ENCODE measurements at places on chromosomes 1 and 21.

- no peak overlapping the region for H3K4me3 ChIP-seq
- H3K4me1 ChIP-seq: peaks cover 28% of the 10 kb centered on the region
- H3K27me3 ChIP-seq: no peaks in the 10 kb centered on the region
- no peak for DNase-seq
- H3K36me3 ChIP-seq: no peaks in the 10 kb centered on the region
These were observed 38.8 kb downstream of the EGLN1 start for GRCh38 chr1:231383159-231383860.

GRCh38 chr1:39901714-39902459 lies at the start of gene MYCL:
TSS of gene MYCL (minus strand) at chr1:39901917. CDS start at chr1:39901434, 483 bp downstream.
- no peak within 1 kb of the TSS for H3K27ac ChIP-seq
- peaks cover 82% of the 10 kb centered on the region for H3K27me3 ChIP-seq
- H3K4me1 ChIP-seq: peaks cover 10% of the 10 kb centered on the region
- no peaks in the 10 kb centered on the region for H3K36me3 ChIP-seq
- DNase-seq: peak; percentile 81

DNA sequence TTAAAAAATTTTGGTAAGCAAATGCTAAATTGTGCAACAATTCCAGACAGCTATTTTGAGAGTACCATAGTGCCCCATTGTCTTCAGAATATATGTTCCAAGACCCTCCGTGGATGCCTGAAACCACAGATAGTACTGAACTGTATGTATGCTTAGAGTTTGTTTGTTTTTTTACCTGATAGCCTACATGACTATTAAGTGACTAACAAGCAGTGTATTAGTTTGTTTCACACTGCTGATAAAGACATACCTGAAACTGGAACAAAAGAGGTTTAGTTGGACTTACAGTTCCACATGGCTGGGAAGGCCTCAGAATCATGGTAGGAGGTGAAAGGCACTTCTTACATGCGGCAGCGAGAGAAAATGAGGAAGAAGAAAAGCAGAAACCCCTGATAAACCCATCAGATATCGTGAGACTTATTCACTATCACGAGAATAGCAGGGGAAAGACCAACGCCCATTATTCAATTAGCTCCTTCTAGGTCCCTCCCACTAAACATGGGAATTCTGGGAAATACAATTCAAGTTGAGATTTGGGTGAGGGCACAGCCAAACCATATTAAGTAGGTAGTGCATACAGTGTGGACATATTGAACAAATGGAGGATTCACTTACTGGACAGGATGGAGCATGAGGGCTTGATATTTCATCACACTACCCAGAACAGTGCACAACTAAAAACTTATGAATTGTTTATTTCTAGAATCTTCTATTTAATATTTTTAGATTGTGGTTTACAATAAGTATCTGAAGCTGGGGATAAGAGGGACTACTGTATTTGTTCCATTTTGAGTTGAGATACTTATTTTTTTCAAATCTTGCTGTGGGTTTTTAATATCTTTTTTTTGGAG lies 78.5 kb downstream of the LHX9 start:
- H3K4me1 ChIP-seq: no peaks in the 10 kb centered on the region
- no peak overlapping the region for H3K27ac ChIP-seq
- DNase-seq: no peak
- H3K4me3 ChIP-seq: no peak overlapping the region
- no peaks in the 10 kb centered on the region for H3K36me3 ChIP-seq

- H3K27me3 ChIP-seq: no peaks in the 10 kb centered on the region
- H3K36me3 ChIP-seq: peaks cover 15% of the 10 kb centered on the region
- no peak for DNase-seq
- peak overlapping the region; percentile 64 for H3K27ac ChIP-seq
These were observed 44.6 kb upstream of the MPZL1 start for GRCh38 chr1:167676916-167677848.

DNA sequence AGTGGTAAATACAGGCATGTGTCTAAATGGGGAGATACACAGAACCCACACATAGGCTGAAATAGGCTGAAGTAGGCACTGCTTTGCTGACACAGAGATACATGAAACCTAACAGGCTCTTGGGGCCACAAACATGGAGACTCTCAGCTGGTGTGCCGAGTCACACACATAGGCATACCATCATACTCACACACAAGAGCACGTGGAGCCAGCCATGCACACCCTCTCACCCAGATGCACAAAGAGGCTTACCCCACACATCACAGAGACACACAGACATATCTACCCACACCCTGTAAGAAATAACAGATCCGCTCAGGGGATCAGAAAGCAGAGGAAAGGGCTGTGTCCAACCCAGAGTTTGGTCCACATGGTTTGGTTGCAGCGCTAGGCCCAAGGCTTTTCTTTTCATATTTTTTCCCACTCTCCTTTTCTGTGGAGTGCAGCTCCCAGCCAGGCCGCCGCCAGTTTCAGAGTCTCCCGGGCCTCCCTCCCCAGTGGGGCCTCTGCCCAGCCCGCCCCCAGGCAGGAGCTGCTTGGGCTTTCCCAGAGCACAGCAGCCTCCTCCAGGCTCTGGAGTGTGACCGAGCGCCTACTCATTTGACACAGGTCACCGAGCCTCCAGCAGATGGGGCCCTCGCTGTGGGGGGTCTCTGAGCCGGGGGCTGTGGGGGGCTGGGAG lies 3.9 kb upstream of the POU3F1 start:
- H3K27ac ChIP-seq: no peak overlapping the region
- H3K36me3 ChIP-seq: no peaks in the 10 kb centered on the region
- peaks cover 26% of the 10 kb centered on the region for H3K4me1 ChIP-seq
- DNase-seq: no peak

- no peak for DNase-seq
- no peak overlapping the region for H3K27ac ChIP-seq
- H3K4me3 ChIP-seq: no peak overlapping the region
These were observed 407.8 kb downstream of the PTPRC start for GRCh38 chr1:199046618-199047017.

DNA sequence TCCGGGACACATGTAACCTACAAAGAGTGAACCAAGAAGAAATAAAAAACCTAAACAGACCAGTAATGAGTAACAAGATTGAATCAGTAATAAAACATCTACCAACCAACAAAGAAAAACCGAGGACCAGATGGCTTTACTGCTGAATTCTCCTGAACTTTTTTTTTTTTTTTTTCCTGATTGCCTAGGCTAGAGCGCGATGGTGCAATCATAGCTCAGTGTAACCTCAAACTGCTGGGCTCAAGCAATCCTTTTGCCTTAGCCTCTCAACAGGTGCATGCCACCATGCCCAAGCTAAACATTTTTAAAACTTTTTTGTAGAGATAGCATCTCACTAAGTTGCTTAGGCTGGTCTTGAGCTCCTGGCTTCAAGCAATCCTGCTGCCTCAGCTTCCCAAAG lies 11.2 kb upstream of the FGGY start:
- peaks cover 5% of the 10 kb centered on the region for H3K27me3 ChIP-seq
- no peaks in the 10 kb centered on the region for H3K36me3 ChIP-seq
- H3K27ac ChIP-seq: no peak overlapping the region
- no peak for DNase-seq

- no peak overlapping the region for H3K4me3 ChIP-seq
- no peaks in the 10 kb centered on the region for H3K36me3 ChIP-seq
- no peaks in the 10 kb centered on the region for H3K27me3 ChIP-seq
- H3K27ac ChIP-seq: no peak overlapping the region
- no peak for DNase-seq
These were observed 27.2 kb downstream of the TCEANC2 start for GRCh38 chr1:54080598-54081049.

- H3K27ac ChIP-seq: no peak overlapping the region
- H3K36me3 ChIP-seq: no peaks in the 10 kb centered on the region
- peak overlapping the region; percentile 76 for H3K4me3 ChIP-seq
- peaks cover 13% of the 10 kb centered on the region for H3K4me1 ChIP-seq
- DNase-seq: no peak
These were observed 1.3 kb downstream of the ARHGAP29 start for GRCh38 chr1:94236013-94236491.

- DNase-seq: no peak
- no peak overlapping the region for H3K4me3 ChIP-seq
- peaks cover 12% of the 10 kb centered on the region for H3K27me3 ChIP-seq
- H3K4me1 ChIP-seq: no peaks in the 10 kb centered on the region
- no peak overlapping the region for H3K27ac ChIP-seq
- no peaks in the 10 kb centered on the region for H3K36me3 ChIP-seq
These were observed 67.8 kb upstream of the POU3F1 start for GRCh38 chr1:38114241-38115026.

- H3K4me1 ChIP-seq: peaks cover 7% of the 10 kb centered on the region
- H3K36me3 ChIP-seq: peaks cover 2% of the 10 kb centered on the region
- peaks cover 7% of the 10 kb centered on the region for H3K27me3 ChIP-seq
- no peak for DNase-seq
- H3K4me3 ChIP-seq: no peak overlapping the region
These were observed 311.5 kb downstream of the DUSP10 start for GRCh38 chr1:221430152-221430960.

DNA sequence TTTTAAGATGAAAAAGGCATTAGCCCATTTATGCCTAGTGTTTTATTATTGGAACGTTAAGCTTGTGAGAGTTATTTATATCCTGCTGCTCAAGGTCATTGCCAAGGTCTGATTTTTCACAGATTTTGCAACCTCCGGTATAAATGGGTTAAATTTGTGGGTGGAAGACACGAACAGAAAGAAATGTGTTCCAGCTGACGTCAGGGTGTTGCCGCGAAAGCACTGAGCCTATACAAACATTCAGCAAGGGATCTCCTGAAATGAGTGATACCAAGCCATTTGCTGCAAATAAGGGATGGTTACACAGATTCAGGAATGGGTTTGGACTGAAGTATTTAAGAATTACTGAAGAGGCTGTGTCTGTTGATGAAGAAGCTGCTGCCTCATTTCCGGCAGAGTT lies 32.2 kb downstream of the TMED5 start:
- no peak for DNase-seq
- H3K27me3 ChIP-seq: no peaks in the 10 kb centered on the region
- H3K36me3 ChIP-seq: peaks cover 16% of the 10 kb centered on the region
- peak overlapping the region; percentile 71 for H3K27ac ChIP-seq
- no peak overlapping the region for H3K4me3 ChIP-seq

- DNase-seq: no peak
- H3K4me3 ChIP-seq: no peak overlapping the region
- no peaks in the 10 kb centered on the region for H3K4me1 ChIP-seq
- no peaks in the 10 kb centered on the region for H3K27me3 ChIP-seq
These were observed 141.3 kb downstream of the ASTN1 start for GRCh38 chr1:177023249-177023648.

GRCh38 chr1:73914951-73915350 lies 283.0 kb downstream of the LRRIQ3 start:
- no peaks in the 10 kb centered on the region for H3K36me3 ChIP-seq
- no peaks in the 10 kb centered on the region for H3K27me3 ChIP-seq
- no peak overlapping the region for H3K4me3 ChIP-seq
- no peak overlapping the region for H3K27ac ChIP-seq

DNA sequence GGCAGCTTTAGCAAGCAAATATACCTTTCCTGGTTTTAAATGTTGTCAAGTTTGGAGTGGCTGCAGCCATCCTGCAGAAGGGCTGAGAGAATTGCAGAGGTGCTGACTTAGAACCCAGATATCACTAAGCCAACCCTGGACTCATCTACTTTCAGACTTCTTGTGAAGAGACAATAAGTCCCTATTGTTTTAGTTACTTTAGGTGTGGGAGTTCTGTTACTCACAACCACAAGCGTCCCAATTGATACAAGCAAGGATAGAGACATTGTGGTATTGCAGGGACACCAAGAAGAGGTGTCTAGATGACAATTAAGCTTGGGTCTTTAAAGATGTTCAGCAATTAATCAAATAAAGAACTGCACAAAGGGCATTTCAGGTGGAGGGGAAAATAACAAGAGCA lies 8.8 kb upstream of the ETV3 start:
- no peak overlapping the region for H3K4me3 ChIP-seq
- DNase-seq: no peak
- no peaks in the 10 kb centered on the region for H3K27me3 ChIP-seq

DNA sequence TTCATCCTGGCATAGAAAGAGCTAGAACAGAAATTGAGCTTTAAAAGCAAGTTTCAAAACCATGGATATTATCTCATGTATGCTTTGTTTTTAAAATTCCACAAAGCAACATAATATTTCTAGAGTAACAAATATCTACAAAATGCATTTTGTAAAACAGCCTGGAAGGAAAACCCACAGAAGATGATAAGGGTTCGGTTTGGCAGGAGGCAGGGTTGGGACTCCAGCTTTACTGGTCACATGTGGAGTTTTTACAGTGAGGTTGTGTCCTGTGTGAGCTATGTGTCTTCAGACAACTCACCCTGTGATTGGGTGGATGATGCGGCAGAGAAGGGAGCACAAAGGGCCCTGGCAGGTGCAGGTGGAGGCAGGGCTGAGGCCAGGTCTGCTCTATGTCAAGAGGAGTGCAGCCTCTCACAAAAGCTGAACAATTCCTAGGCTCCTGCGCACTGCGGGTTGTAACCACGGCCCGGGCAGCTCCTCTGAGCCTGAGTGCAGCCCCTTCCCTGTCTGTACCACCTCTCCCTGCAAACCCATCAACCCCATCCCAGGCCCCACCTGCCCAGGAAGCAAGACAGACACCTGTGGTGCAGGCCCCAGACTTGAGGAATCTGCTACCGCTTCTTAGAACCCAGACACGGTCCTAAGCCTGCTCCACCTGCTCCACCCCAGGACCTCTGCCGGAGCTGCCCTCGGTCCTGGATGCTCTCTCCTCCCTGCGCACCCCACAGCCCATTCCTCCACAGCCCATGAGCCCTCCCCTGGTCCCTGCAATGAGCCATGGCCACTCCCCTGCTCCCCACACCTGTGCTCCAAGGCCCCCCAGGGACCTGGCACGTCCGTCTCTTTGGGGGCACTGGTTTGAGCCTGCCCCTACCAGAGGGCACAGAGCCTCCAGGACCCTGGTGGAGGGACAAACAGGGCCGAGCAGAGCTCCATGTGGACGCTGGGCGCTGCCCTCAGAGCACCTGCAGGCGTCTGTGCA lies 2.8 kb upstream of the COL18A1 start:
- H3K27me3 ChIP-seq: peaks cover 49% of the 10 kb centered on the region
- no peak overlapping the region for H3K4me3 ChIP-seq
- H3K27ac ChIP-seq: no peak overlapping the region
- H3K36me3 ChIP-seq: peaks cover 4% of the 10 kb centered on the region

- peak overlapping the region; percentile 81 for H3K27ac ChIP-seq
- H3K4me3 ChIP-seq: peak overlapping the region; percentile 50
- no peaks in the 10 kb centered on the region for H3K27me3 ChIP-seq
- peak; percentile 31 for DNase-seq
- H3K4me1 ChIP-seq: peaks cover 30% of the 10 kb centered on the region
These were observed 972 bp downstream of the CFAP410 start for GRCh38 chr21:44337941-44338895.

DNA sequence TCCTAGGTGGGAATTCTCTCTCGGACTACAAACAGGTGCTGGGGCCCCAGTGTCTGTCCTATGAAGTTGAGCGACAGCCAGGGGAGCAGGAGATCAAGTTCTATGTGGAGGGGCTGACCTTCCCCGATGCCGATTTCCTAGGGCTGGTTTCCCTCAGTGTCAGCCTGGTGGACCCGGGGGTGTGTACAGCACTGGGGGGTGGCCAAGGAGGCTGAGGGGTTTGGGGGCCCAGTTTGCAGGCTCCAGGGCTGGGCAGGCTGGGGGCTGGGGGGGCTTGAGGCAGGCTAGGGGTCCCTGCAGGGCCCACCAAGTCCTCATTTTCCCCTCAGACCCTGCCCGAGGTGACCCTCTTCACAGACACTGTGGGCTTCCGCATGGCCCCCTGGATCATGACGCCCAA lies 20.3 kb upstream of the PADI3 start:
- H3K27me3 ChIP-seq: no peaks in the 10 kb centered on the region
- H3K4me3 ChIP-seq: no peak overlapping the region
- no peak overlapping the region for H3K27ac ChIP-seq
- no peaks in the 10 kb centered on the region for H3K4me1 ChIP-seq
- H3K36me3 ChIP-seq: no peaks in the 10 kb centered on the region
